T-cell (primary cell): ENCODE measurements at places on chromosomes 13 and 19.

- H3K4me3 ChIP-seq: peak overlapping the region; percentile 74
- DNase-seq: peak; percentile 100
- no peaks in the 10 kb centered on the region for H3K27me3 ChIP-seq
- H3K4me1 ChIP-seq: peaks cover 20% of the 10 kb centered on the region
- H3K27ac ChIP-seq: peak overlapping the region; percentile 96
- peaks cover 30% of the 10 kb centered on the region for H3K36me3 ChIP-seq
Measured at GRCh38 chr19:38850436-38850975, 720 bp upstream of the HNRNPL start.

- DNase-seq: no peak
- H3K36me3 ChIP-seq: no peaks in the 10 kb centered on the region
- H3K27me3 ChIP-seq: no peaks in the 10 kb centered on the region
- H3K4me3 ChIP-seq: no peak overlapping the region
- no peak overlapping the region for H3K27ac ChIP-seq
Measured at GRCh38 chr13:50577806-50578205, 265.7 kb downstream of the DLEU7 start.

- peaks cover 32% of the 10 kb centered on the region for H3K27me3 ChIP-seq
- peaks cover 17% of the 10 kb centered on the region for H3K4me1 ChIP-seq
Measured at GRCh38 chr19:46515879-46516350, 20.2 kb upstream of the PNMA8B start.

GRCh38 chr19:4639531-4640246 lies 373 bp downstream of the TNFAIP8L1 start:
- H3K4me3 ChIP-seq: peak overlapping the region; percentile 94
- DNase-seq: no peak
- H3K36me3 ChIP-seq: no peaks in the 10 kb centered on the region
- H3K27me3 ChIP-seq: no peaks in the 10 kb centered on the region
- peak overlapping the region; percentile 64 for H3K27ac ChIP-seq
- H3K4me1 ChIP-seq: peaks cover 59% of the 10 kb centered on the region

GRCh38 chr19:5966215-5966614 lies 11.7 kb downstream of the RANBP3 start:
- H3K36me3 ChIP-seq: peaks cover 5% of the 10 kb centered on the region
- no peak overlapping the region for H3K27ac ChIP-seq
- H3K4me1 ChIP-seq: peaks cover 79% of the 10 kb centered on the region
- no peak overlapping the region for H3K4me3 ChIP-seq
- no peaks in the 10 kb centered on the region for H3K27me3 ChIP-seq

GRCh38 chr19:1720237-1720636 lies 33.1 kb upstream of the ONECUT3 start:
- peaks cover 12% of the 10 kb centered on the region for H3K27me3 ChIP-seq
- no peak overlapping the region for H3K4me3 ChIP-seq
- no peaks in the 10 kb centered on the region for H3K36me3 ChIP-seq
- no peak for DNase-seq
- H3K4me1 ChIP-seq: no peaks in the 10 kb centered on the region

GRCh38 chr13:105240371-105240770 lies 1295.1 kb downstream of the EFNB2 start:
- H3K4me1 ChIP-seq: no peaks in the 10 kb centered on the region
- H3K4me3 ChIP-seq: no peak overlapping the region
- DNase-seq: no peak

DNA sequence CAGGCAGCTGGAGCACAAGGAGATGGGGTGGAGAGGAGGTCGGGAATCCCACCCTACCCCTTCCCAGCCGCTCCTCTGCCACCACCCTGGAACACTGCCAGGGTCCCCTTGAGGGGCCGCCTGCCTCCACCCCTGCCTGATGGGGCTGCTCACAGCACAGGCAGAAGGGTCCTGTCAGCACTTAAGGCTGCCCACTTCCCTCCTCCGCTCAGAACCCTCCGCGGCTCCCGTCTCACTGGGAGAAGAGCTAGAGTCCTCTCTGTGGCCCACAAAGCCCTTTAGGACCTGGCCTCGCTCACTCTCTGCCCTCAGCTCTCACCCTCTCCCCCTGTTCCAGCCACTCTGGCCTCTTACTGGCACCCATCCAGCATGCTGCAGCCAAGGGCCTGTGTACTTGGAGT lies 3.4 kb upstream of the POLD1 start:
- H3K4me1 ChIP-seq: peaks cover 41% of the 10 kb centered on the region
- no peaks in the 10 kb centered on the region for H3K27me3 ChIP-seq
- DNase-seq: no peak
- H3K4me3 ChIP-seq: no peak overlapping the region

- H3K27ac ChIP-seq: no peak overlapping the region
- H3K4me3 ChIP-seq: no peak overlapping the region
- DNase-seq: no peak
- H3K27me3 ChIP-seq: no peaks in the 10 kb centered on the region
- no peaks in the 10 kb centered on the region for H3K36me3 ChIP-seq
- no peaks in the 10 kb centered on the region for H3K4me1 ChIP-seq
Measured at GRCh38 chr13:59982631-59983382, 180.9 kb downstream of the DIAPH3 start.

- H3K4me3 ChIP-seq: no peak overlapping the region
- no peaks in the 10 kb centered on the region for H3K36me3 ChIP-seq
- no peaks in the 10 kb centered on the region for H3K27me3 ChIP-seq
- H3K27ac ChIP-seq: no peak overlapping the region
- no peak for DNase-seq
- no peaks in the 10 kb centered on the region for H3K4me1 ChIP-seq
Measured at GRCh38 chr19:15595069-15595468, 19.9 kb upstream of the CYP4F8 start.

GRCh38 chr19:2665103-2665502 lies 37.4 kb downstream of the GNG7 start:
- H3K27me3 ChIP-seq: no peaks in the 10 kb centered on the region
- DNase-seq: no peak
- no peaks in the 10 kb centered on the region for H3K4me1 ChIP-seq
- H3K27ac ChIP-seq: no peak overlapping the region
- H3K36me3 ChIP-seq: no peaks in the 10 kb centered on the region
- no peak overlapping the region for H3K4me3 ChIP-seq

DNA sequence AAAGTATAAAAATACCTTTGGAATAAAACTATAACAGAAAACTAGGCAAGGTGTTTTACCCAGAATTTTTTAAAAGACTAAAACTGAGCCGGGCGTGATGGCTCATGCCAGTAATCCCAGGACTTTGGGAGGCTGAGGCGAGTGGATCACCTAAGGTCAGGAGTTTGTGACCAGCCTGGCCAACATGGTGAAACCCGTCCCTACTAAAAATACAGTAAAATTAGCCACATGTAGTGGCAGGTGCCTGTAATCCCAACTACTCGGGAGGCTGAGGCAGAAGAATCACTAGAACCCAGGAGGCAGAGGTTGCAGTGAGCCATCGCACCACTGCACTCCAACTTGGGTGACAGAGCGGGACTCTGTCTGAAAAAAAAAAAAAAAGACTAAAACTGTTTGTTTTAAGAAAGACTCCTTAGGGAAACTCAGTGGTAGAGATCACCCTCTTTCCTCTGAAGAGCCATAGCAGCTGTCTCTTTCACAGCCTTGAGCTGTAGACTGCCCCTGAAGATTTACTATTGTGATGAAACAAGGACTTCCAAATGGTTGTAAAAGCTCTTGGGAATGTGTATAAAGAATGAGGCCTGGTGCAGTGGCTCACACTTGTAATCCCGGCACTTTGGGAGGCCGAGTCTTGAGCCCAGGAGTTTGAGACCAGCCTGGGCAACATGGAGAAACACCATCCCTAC lies 14.7 kb upstream of the KCTD4 start:
- no peak overlapping the region for H3K4me3 ChIP-seq
- H3K27me3 ChIP-seq: no peaks in the 10 kb centered on the region
- no peak for DNase-seq
- peaks cover 6% of the 10 kb centered on the region for H3K36me3 ChIP-seq
- no peaks in the 10 kb centered on the region for H3K4me1 ChIP-seq
- no peak overlapping the region for H3K27ac ChIP-seq

- peaks cover 13% of the 10 kb centered on the region for H3K4me1 ChIP-seq
- no peaks in the 10 kb centered on the region for H3K27me3 ChIP-seq
- no peak overlapping the region for H3K27ac ChIP-seq
- no peak for DNase-seq
- H3K4me3 ChIP-seq: no peak overlapping the region
Measured at GRCh38 chr13:21595546-21595822, 8.5 kb downstream of the MICU2 start.

DNA sequence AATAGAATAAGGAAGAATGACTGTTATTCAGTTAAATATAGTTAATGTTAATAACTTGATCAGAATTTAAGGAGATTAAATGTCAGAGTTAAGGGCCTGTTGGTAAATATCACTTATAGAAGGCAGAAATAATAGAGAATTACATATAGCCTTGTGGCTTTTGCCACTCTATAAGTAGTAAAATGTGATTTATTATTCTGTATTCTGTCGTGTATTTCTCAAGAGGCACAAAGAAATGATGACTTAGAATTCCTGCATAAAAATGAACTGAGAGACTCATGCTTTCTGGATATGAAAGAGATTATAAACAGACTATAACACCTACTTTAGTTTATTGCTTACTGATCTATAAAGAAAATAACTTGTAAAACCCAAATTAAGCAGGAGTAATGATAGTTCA lies 40.1 kb downstream of the GPC6 start:
- DNase-seq: no peak
- H3K4me1 ChIP-seq: no peaks in the 10 kb centered on the region
- no peak overlapping the region for H3K27ac ChIP-seq
- no peaks in the 10 kb centered on the region for H3K36me3 ChIP-seq

- H3K36me3 ChIP-seq: no peaks in the 10 kb centered on the region
- H3K4me3 ChIP-seq: no peak overlapping the region
- H3K27me3 ChIP-seq: no peaks in the 10 kb centered on the region
Measured at GRCh38 chr13:51093574-51093973, 17.5 kb downstream of the C13orf42 start.

DNA sequence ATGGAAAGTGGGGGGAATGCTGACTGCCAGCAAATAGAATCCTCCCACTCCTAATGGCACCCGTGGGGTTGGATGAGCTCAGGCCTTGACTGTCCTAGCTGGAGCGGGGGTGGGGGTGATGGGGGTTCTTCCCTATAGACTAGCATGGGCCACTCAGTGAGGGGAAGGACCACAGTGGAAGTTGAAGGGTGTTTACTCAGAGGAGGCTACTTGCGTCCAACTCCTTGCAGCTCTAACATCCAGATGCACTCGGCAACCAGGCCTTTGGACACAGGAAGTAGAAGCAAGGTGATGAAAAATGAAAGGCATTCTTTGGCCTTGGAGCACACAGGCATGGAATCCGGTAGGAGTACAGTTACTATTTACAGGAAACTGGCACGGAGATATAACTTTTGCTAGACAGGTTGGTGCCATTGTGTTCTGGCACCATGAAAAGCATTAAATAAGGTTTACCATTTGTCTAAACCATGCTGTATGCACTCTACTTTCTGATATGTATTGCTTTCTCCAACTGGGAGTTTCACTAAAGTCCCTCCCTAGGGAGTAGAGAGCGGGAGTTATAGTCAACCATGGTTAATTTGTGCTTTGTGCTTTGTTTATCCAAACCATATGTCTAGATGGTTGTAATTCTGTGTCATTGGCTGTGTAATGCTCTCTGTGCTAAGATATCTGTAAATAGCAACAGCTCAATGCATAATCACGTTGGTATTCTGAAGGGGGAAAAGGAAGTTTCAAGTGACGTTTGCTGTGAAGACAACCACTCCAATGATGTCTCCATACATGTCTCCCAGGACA lies 125.3 kb downstream of the TSHZ3 start:
- H3K4me3 ChIP-seq: no peak overlapping the region
- no peak for DNase-seq
- H3K4me1 ChIP-seq: peaks cover 3% of the 10 kb centered on the region
- no peaks in the 10 kb centered on the region for H3K27me3 ChIP-seq
- no peak overlapping the region for H3K27ac ChIP-seq

DNA sequence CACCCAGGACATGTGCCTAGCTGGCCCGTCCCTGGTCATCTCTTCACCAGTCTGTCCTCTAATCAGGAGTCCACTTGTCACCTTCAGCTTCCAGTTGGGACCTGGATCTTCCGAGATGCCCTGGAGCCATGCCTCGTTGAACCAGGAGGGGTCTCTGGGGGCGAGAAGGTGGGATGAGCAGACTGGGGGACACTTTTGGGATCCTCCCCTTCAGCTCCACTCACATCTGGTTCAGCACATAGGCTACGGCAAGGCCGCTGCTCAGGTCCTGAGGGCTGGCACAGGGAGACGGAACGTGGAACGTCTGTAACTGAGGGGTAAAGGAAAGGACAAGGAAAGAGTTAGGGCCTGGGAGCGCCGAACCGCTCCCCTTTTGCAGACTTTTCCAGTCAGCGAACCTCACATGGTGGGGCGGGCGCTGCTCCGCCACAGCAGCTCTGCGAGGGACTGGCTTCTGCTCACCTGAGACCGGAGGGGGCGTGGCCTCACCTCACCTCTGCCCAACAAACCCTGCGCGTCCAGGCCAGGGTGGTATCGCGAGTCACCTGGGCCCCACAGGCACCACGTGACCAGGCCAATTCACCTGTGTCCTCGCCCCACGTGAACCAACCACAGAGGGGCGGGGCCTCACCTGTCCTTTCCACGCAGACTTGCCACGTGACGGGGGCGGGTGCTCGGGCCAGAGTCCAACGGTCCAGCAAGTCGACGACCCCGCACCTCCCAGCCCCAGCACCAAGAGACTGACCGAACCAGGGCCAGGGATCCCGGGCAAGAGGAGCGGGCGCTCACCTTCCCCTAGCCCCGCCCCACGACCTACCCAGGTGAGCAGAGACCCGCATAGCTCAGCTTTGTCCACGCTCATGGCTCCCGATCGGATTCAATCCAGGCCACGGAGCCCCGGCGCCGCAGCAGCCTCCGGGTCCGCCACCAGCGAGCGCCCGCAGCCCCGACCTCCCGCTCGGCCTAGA lies at the start of gene HOOK2:
Gene HOOK2 (minus strand): TSS at position 965 of the 968 bp plus-strand sequence. CDS start 103 bp downstream, at position 862.
- H3K4me1 ChIP-seq: peaks cover 55% of the 10 kb centered on the region
- no peaks in the 10 kb centered on the region for H3K27me3 ChIP-seq
- DNase-seq: peak; percentile 45

- peaks cover 8% of the 10 kb centered on the region for H3K27me3 ChIP-seq
- H3K27ac ChIP-seq: no peak overlapping the region
- no peak overlapping the region for H3K4me3 ChIP-seq
- no peak for DNase-seq
- H3K36me3 ChIP-seq: peaks cover 42% of the 10 kb centered on the region
- peaks cover 37% of the 10 kb centered on the region for H3K4me1 ChIP-seq
Measured at GRCh38 chr19:38377052-38377451, 2.7 kb downstream of the PSMD8 start.

GRCh38 chr13:44142941-44143665 lies 230.5 kb upstream of the SERP2 start:
- no peaks in the 10 kb centered on the region for H3K36me3 ChIP-seq
- peaks cover 3% of the 10 kb centered on the region for H3K27me3 ChIP-seq
- no peak overlapping the region for H3K4me3 ChIP-seq
- DNase-seq: no peak
